ENCODE measurements at places on chromosomes 12 and 14. TPM values are rescaled to one million over a fixed set of nuclear protein-coding genes. Genes with fewer than 3 reads are reported as not detected.
A peak's percentile ranks its signal among the peaks of the same experiment; 100 is the strongest.

MDM1 gene
- total RNA-seq, result 6.5 TPM

DPF3 gene
- total RNA-seq, result 3.2 TPM

ANKS1B gene
- 3.4 TPM for total RNA-seq

RBM23 gene
- 242 TPM for total RNA-seq

DNA sequence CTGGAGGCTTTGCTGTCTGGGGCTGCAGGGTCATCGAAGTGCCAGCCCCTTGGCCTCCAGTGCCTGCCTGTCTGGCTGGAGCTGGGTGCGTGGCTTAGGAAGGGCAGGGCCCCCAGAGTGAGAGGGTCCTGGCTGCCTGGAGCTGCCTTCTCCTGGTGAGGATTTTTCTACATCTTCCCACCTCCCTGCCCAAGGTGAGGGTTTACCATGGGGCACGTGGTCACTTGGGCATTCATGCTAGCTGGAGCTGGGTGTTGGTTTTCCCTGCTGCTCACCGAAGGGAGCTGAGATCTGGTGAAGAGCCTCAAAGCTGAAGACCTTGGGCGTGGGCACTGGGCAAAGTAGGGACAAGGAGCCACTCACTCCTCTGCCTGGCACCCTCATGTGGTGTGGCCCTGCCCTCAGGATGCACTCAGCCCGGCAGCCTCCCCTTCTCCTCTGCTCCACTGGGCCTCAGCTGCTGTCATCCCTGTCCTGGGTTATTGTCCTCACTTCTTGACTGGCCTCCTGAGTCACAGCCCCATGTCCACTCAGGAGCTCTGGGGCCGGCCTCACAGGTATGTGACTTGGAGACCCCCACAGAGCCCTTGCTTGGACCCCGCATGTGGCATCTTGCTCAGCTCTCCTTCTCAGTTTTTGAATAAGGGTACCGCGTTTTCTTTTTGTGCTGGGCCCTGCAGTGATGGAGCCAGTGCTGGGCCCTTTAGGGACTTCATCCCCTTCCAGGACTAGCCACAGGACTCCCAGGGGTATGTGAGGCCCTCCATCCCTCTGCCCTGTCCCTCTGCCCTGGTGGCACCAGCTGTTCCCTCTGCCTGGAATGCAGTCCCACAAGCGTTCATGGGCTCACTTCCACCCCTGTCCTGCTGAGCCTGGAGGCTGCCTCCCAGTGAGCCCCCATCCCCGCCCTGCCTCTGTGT, 1.6 kb downstream of the CEP170B start:
- no peak for DNase-seq

DNA sequence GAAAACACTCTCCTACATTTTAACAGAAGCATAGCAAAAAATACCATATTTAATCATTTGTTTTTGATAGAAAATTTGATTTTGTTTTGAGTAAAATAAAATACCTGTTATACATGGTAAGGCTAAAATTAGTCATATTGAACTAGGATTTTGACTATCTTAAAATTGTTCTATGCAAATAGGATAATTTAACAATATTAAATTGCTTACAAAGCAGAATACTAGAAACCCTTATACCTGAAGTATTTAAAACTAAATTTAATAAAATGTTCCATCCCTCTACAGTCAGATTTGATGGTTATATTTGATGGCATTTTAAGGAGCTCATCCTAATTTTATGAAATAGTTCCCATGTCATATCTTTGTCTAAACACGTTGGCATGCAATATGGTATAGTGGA, 323.2 kb downstream of the GPHN start:
- DNase-seq, result no peak

- peak; percentile 73 for DNase-seq
Measured at GRCh38 chr14:99628887-99629618, 15.9 kb upstream of the HHIPL1 start.

GRCh38 chr12:45615268-45615667, 114.2 kb upstream of the ARID2 start:
- DNase-seq, result no peak

DNA sequence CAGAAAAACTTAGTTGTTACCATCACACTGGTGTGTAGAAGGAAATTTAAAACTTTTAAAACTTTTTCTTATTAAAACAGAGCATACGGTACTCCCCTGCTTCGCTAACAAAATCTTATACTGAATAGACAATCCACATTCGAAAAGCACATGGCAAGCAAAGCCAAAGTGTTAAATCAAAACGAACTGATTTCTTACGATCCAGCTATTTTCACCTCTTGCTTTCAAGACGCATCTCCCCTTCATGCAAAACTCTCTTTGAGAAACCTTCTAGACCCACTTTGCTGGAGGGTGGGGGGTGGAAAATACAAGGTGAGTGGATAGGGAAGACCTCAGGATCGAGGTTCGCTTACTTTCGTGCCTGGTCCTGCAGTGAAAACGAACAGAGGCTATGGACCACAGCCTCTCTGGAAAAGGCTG, 328 bp downstream of the INTS13 start:
- DNase-seq, result no peak

- DNase-seq, result no peak
Measured at GRCh38 chr12:106226884-106227640, 20.8 kb downstream of the CKAP4 start.

GRCh38 chr14:54931598-54932340, 29.1 kb upstream of the GCH1 start:
- no peak for DNase-seq

DNA sequence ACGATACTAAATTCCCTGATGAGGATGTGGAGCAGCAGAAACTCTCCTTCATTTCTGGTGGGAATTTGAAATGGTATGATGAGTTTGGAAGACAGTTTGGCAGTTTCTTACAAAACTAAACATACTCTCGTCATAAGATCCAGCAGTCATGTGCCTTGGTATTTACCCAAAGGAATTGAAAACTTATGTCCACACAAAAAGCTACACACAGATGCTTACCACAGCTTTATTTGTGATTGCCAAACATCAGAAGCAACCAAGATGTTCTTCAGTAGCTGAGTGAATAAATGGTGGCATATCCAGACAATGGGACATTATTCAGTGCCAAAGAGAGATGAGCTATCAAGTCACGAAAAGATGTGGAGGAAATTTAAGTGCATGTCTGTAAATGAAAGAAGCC, 10.7 kb upstream of the APOLD1 start:
- DNase-seq, result no peak

- peak; percentile 57 for DNase-seq
Measured at GRCh38 chr14:77859934-77860570, 60.1 kb downstream of the ADCK1 start.

DNA sequence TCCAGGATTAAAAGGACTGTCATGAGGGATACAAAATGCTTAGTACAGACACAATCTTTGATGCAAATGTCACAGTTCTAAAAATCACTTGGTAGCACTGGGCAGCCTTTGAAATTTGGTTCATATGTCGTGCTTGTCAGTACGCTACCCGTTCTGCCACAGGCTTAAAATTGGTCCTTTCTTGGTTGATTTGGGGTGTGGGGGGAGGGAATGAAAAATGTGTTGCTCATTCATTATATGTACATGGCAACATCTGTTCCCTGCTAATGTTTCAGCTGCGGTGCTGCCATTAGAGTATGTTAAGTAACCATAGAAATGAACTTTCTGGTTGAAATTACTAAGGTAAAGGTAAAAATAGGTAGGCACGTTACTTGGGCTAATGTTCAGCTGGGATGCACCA, 155.4 kb upstream of the ARHGAP5 start:
- no peak for DNase-seq

GRCh38 chr14:80494769-80495168, 283.5 kb upstream of the DIO2 start:
- no peak for DNase-seq

DNA sequence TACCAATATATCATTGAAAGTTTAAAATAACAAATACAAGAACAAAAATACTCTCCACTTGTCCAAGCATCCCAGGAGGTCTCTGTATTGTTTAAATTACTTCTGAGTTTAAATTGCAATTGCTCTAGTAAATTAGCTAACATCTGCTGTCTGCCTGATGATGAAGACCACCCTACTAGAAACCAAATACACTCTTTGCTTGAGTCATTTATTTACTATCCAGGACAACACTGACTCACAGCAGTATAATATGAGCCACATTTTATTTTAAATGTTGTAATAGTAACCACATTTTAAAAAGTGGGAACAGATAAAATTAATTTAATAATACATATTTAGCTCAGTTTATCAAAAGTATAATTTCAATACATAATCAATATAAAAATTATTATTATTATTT, 62.9 kb upstream of the EEA1 start:
- no peak for DNase-seq

All from liver (tissue), 10 donors.